ENCODE measurements at places on chromosomes 3 and 15.

GRCh38 chr3:69504232-69504631 is 118.3 kb upstream of the FRMD4B start:
- no peak for DNase-seq

- no peak for DNase-seq
These were observed 156.9 kb downstream of the ZNF621 start for GRCh38 chr3:40681658-40682055.

- no peak for DNase-seq
These were observed 121.5 kb downstream of the PLCL2 start for GRCh38 chr3:17006132-17006852.

GRCh38 chr15:48177383-48177765 is 721 bp downstream of the MYEF2 start:
- DNase-seq = no peak

DNA sequence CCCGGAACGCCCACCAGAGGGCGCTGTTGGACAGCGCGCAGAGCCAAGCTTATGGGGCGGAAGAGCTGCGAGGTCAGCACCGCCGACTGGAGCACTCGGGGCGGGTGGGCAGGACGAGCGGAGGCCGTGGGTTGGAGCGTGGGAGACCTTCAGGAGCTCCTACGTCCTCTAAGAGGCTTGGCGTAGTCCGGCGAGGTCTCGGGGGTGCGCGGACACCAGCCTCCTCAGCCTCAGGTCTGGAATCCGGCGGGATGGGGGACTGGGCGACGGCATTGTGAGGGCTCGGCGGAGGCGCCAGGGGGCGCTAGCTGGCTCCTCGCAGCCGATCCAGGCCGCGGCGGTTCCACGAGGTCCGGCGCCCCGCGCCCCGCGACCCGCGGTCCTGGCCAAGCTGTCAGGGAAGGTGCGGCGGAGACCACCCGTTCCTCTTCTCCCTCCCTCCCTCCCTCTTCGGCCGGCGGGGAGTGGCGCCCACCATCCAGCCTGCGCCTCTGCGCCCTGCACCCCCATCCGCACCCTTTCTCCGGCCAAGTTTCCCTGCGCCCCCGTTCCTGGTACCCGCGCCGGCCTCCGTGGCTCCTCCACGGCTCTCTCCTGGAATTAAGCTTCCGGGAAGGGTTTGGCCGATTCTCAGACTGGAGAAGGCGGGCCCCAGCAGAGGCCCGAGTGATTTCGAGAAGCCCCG is 24.3 kb upstream of the POLG start:
- DNase-seq = peak; percentile 73

- no peak for DNase-seq
These were observed 152.1 kb downstream of the GABRB3 start for GRCh38 chr15:26620528-26621458.

DNA sequence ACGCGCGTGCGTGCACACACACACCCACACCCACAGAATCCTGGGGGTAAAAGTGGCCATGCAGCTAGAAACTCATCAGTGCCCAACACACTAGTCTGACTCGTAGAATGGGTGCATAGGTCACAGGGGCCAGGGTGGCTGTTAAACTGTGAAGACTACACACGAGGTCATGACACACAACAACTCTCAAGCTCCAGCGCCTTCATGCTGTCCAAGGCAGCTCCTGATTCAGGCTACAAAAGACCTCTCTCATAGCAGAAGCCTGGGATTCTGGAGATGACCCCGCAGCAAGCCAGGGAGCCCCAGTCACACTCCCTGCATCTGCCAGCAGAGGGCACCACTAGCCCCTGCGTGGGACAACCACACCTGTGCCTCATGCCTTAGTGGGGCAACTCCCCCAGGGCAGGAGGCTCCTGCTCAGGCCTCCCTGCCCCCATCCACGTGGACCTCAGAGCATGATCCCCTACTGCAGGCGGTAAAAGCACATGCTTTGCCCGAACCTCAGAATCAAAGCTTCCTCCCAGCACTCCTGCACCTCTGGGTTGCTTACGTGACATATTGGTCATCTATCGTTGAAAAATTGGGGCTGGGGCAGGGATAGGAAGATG is 93.1 kb downstream of the LRIG1 start:
- DNase-seq = peak; percentile 61

- DNase-seq = no peak
These were observed 258.6 kb downstream of the RORA start for GRCh38 chr15:60970246-60971170.

GRCh38 chr3:81734742-81735141 is 26.7 kb downstream of the GBE1 start:
- DNase-seq = no peak

- DNase-seq = no peak
These were observed 28.1 kb downstream of the C3orf80 start for GRCh38 chr3:160253298-160253697.

DNA sequence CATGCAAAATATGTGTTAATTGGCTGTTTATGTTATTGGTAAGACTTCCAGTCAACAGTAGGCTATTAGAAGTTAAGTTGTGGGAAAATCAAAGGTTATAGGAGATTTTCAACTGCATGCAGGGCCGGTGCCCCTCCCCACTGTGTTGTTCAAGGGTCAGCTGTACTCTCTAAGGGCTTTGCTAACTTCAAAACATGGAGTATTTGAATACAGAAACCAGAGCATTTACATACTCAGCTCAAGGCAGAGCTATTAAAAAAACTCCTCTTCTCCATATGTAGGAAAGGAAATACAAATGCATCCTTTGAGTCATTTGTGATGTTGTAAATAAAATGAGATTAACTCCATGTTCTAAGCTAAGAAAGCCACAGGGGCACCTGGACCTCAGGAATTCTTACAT is 16.8 kb downstream of the IL17RB start:
- DNase-seq = no peak

DNA sequence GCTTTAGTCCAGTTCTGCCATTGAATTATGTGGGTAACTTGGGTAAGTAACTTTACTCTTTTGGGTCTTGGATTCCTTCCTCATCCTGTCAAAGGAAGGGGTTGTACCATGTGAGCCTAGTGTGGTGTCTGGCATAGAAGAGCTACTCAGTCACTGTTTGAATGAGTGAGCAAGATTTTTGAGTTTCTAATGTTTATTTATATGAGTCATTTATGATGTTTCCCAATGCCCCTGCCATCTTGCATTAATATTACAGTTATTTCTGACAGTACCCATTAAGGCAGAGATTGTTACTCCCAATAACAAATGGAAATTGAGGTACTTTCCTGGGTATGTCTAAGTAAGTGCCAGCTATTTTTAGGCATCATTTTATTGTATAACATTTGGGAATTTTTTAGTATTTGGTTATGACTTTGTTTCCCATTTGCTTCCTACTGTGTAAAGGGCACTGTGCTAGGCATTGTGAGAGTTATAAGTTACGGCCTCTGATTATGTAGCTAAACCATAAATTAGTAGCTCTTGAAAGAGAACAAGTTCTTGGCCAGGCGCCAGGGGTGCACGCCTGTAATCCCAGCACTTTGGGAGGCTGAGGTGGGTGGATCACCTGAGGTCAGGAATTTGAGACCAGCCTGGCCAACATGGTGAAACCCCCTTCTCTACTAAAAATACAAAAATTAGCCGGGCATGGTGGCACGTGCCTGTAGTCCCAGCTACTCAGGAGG is 23.5 kb downstream of the NR1D2 start:
- DNase-seq = no peak

DNA sequence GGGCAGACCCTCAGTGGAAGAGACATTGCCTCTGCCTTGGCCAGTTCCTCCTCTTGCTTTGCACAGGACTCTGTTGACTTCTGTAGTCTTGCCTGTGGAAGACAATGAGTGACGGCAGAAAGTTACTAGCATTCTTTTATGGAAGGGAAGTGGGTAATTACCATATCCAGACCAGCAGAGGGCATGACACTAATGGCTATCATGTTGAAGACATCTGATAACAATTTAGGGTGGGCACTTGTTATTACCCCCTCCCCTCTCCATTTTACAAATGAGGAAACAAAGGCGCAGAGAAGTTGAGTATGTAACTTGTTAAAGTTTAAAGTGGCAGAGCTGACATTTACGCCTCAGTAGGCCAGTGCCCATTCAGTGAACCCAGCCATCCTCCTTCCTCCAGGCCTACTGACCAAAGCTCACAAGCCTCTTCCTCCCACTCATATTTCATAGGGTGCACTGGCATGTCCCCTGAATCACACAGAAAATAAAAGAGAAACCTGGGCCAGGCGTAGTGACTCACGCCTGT is 48.2 kb upstream of the FMN1 start:
- DNase-seq = no peak

- no peak for DNase-seq
These were observed 103.7 kb upstream of the LRIG1 start for GRCh38 chr3:66604481-66604880.

DNA sequence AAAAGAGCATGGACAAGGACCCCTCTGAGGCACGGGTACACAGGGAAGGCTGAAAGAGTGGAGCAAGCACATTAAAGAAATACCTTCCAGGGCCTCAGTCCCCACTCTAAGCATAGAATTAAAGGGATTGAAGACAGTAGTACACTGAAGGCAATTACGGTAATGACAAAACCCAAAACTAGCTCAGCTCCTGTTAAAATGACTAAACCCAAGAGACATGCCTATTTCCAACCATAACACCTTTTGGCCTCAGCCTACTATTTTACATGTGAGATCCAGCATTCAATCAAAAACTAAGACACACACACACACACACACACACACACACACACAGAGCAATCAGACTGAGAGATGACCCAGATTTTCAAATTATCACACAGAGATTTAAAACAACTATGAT is 19.8 kb downstream of the MAP4 start:
- DNase-seq = no peak

DNA sequence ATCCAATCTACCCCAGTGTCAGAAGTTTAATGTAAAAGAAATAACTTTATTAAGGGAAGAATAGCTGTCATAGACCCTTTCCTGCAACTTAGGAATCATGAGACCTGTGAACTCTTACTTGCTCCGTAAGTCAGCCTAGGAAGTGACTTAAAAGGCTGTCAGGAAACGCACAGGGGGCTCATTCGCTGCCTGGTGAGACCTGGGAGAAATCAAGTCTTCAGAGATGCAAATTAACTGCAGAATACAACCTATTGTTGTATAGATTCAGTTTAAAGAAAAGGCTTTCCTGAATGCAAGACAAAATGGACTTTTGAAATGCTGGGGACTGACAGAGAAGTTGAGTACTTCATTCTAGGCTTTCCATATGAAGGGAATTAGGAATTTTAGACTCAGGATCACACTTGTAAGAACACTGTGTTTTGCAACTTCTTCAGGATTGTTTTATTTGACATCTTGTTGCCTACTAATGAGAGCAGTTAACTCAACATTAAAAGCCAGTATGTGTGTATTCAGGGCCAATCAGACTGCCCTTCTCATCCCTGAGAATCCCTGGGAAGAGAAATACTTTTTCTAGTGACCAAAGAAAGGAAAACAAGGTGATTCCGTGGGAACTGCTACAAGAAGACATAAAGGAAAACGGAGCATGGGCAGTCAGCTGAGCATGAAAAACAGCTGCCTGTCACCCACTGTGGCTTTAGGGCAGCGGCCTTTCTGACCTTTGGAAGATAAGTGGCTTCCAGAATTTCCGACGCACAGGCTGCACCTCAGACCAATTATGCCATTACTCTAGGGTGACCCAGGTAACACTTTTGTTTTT is 18.5 kb upstream of the DPPA4 start:
- DNase-seq = no peak

- no peak for DNase-seq
These were observed 28.2 kb upstream of the CCDC50 start for GRCh38 chr3:191301017-191301416.

GRCh38 chr15:89142423-89142822 is 54.2 kb downstream of the ABHD2 start:
- no peak for DNase-seq

DNA sequence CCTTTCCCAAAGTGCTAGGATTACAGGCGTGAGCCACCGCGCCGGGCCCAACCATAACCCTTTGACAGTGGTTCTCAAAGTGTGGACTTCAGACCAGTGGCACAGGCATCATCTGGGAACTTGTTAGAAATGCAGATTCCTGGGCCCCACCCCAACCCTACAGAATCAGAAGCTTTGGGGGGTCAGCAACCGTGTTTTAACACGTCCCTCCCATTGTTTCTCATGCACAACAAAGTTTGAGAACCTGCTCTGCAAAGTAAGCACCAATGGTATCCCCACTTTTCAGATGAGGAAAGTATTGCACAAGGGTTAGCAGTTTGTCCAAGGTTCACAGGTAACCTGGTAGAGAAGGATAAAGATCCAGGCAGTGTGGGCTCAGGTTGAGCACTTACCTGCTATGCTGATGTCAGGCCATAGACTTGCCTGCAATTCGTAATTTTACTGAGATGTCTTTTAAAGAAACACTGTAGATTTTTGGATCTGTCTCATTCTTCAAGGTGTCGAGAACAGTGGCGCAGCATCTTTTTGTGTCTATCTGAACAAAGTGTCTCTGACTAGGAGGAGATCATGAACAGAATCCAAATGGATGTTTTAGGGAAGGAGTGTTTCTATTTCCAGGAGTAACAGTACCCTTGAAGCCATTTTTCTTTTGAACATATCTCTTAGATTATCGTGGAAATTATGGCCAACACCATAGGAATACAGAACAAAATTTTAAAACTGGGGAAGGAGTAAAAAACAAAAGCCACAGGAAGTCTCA is 2.5 kb downstream of the GXYLT2 start:
- no peak for DNase-seq

GRCh38 chr15:34892963-34893591 is 76.5 kb downstream of the AQR start:
- no peak for DNase-seq

DNA sequence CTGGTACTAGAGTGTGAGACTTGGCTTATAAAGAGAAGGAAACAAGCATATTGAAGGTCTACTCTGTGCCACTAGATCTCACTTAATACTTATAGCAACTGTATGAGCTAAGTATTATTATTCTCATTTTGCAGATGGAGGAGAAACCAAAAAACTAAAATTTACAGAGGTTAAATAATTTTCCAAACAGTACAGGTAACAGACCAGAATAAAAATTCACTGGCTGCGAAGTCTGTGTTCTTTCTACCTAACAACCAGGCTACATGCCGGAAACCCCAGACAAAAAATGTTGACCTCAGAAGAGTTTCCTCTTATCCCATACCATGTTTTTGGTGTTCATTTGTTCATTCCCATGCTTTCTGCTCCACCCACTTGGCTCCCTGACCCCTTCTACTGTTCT is 46.6 kb downstream of the CMSS1 start:
- DNase-seq = no peak

GRCh38 chr3:60079076-60079475 is 1029.3 kb upstream of the CFAP20DC start:
- DNase-seq = no peak

- no peak for DNase-seq
These were observed 513.5 kb upstream of the GBE1 start for GRCh38 chr3:82274897-82275296.

- no peak for DNase-seq
These were observed 16.0 kb upstream of the PLA2G4F start for GRCh38 chr15:42172475-42172874.

Data from activated T-helper 1 cell treated with anti-CD3 and anti-CD28 coated beads, Interleukin-2, amount 50 U/mL, for 16 hours (primary cell).